Smooth muscle cell of the coronary artery (primary cell): ENCODE measurements at places on chromosomes 7 and 10. TPM values are rescaled to one million over a fixed set of nuclear protein-coding genes. Genes with fewer than 3 reads are reported as not detected.

PIP gene
- not detected in 2 replicates for total RNA-seq

AKR1C4 gene
- not detected in 2 replicates for total RNA-seq

GRID1 gene
- under 0.01 TPM in 1 of 2 replicates, not detected in the other for total RNA-seq

NOM1 gene
- 9.4 and 11.5 TPM in 2 replicates for total RNA-seq

ADCYAP1R1 gene
- 0.35 TPM in 1 of 2 replicates, not detected in the other for total RNA-seq
